ENCODE measurements at places on chromosomes 2 and 18.

DNA sequence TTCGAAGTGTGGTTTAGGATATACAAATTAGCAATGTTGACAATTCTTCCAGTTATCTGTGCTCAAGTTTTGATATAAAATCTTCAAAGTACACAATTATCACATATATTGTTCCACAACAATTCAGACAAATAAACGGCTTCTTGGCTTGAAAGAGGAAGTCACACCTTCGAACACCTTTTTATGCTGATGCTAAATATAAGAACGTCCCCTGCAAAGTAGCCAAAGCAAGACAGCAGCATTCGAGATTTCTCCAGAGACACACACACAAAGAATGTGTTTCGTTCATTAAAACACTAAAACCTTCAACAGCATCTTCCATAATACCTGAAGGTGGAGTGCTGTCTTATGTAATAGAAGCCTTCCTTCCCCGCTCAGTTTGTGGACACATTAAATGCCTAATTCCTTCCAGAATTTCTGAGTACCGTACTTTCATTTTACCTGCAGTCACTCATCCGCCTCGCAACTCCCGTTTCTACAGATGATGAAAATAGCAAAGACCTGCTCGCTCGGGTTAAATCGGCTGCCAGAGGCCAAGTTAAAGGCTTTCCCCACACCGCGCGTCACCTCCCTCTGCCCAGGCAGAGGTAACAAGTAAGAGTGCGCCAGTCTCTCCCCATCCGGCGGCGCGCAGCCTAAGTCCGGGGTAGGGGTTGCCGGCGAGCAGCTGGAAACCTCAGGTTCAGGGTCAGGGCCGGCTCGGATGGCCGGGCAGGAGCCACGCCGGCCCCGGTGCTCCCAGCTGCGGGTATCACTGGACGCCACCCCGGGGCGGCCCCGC, 847 bp downstream of the SERPINE2 start:
- DNase-seq = no peak

DNA sequence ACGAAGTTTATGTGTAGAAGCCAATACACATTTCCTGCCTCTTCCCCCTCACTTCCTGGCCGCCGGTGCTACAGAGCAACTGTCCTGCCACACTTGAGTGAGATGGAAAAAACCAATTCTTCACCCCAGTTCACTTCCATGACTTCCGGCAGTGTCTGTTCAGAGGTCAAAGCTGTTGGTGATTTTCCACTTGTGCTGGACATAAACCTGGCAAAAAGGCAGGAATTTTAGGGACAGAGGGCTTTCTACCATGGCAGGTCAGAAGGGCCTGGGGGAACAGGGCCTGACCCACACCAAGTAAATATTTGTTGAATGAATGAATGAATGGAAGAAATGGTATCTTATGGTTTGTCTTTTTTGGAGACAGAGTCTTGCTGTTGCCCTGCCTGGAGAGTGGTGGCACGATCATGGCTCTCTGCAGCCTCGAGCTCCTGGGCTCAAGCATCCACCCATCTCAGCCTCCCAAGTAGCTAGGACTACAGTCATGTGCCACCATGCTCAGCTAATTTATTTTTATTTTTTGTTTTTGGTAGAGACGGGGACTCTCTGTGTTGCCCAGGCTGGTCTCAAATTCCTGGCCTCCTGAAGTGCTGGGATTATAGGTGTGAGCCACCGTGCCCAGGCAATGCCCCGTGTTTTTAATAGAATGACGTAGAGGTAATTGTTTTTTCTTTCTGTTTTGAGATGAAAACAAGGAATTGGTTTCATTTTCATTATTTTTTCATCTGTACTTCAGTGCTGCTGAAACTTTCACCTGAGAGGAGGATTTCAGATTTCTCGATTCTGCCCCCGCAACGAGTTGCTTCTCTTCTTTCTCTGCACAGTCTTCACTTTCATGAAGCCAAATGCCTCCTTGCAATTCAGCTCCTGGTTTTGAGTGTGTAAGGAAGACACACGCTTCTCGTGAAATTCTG, 48.0 kb upstream of the LPIN2 start:
- DNase-seq = no peak

GRCh38 chr18:23900994-23901393, 113.6 kb upstream of the TTC39C start:
- no peak for DNase-seq

DNA sequence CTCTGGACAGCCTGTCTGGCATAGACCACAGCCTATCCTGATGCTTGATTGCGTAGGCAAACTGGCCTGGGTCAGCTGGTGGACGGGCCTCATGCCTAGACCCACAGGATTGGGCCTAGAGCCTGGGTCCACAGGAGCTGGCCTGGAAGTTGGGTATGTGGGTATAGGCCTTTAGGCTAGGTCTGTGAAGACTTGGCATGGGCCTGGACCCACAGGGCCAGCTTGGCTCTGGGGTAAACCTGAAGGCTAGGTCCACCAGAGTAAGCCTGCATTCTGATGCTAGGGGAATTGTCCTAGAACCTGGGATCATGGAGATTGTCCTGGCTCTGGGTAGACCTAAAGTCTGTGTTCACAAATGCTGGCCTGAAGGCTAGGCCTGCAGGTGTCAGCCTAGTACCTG, 1293.7 kb downstream of the CNTNAP5 start:
- DNase-seq = no peak

GRCh38 chr2:215772634-215773563, 240.5 kb downstream of the MREG start:
- no peak for DNase-seq

DNA sequence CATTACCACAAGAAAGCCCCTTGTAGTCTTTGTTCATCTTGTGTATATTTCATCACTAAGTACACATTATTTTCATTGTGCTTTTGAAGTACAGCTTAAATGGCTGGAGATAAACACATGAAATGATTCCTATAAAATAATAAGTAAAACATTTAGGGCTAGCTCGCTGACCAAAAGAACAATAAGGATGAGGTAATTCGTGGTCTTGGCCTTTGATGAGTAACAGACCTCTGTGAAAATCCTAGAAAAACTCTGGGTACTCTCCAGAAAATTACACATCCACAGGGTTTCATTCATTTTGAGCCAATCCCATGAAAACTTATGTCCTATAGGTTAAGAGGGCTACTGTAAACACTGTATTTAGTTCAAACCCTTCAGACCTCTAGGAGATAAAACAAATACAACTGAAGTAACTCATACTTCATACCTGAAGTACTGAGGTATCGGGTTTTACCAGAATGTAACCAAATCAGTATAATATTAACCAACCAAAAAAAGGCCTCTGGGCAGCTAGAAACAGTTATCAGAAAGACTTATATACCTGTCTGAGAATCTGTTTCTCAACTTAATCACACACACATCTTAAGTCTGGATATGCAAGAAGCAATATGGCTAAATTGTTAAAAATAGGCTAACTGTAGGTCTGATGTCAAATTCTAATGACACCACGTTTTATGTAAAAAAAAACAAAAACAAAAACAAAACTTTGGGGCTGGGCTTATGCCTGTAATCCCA, 31.0 kb downstream of the CFAP36 start:
- DNase-seq = no peak

DNA sequence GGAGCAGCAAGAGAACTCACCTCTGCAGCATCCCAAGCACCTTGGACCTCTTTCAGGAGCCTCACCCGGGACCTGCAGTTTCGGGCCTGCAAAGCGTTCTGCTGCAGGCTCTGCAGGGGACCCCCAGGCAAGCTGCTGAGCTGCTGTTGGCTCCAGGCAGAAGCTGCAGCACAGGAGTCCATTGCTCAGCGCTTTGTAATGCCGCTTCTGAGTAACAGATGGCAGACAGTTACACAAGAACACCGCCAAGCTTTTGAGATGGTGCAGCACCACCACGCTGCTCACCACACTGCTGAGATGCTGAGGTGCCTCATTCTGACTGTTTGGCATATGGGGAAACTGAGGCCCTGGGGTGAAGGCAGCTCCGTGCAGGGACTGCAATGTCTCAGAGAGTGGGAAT, 1.9 kb upstream of the GALNT14 start:
- no peak for DNase-seq

GRCh38 chr2:42618972-42619371, 50.5 kb downstream of the MTA3 start:
- DNase-seq = no peak

- DNase-seq = no peak
Measured at GRCh38 chr2:239881561-239882320, 143.4 kb downstream of the NDUFA10 start.

DNA sequence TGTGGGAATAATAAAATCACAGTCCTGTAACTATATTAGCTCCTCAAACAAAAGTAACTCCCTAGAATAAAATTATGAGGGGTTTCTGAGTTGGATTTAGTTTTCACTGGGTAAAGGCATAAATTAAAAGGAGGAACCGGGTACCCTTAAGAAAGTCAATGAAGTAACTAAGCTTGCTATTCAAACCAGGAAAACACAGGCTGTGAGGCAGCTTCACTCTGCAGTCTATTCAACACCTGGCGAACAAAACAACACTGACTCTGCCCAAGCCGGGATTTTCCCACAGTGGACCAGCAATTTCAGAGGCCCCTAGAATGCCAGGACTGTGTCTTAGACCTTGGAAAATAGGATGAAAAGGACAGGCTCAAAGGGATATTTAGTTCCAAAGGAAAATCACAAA, 24.6 kb upstream of the CREB1 start:
- no peak for DNase-seq

- no peak for DNase-seq
Measured at GRCh38 chr2:130877258-130877657, 40.5 kb downstream of the ARHGEF4 start.

DNA sequence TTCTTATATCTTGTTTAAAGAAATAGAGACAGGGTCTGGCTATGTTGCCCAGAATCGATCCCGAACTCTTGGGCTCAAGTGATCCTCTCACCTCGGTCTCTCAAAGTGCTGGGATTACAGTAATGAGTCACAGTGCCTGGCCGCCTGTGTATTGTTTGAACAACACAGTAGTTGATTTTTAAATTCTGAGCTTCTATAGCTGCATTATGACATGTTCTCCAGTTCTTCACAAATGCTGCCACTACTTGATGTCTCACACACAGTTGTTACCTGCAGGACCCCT, 7.7 kb upstream of the RHOB start:
- no peak for DNase-seq

- peak; percentile 7 for DNase-seq
Measured at GRCh38 chr2:21422050-21422449, 298.3 kb downstream of the TDRD15 start.

DNA sequence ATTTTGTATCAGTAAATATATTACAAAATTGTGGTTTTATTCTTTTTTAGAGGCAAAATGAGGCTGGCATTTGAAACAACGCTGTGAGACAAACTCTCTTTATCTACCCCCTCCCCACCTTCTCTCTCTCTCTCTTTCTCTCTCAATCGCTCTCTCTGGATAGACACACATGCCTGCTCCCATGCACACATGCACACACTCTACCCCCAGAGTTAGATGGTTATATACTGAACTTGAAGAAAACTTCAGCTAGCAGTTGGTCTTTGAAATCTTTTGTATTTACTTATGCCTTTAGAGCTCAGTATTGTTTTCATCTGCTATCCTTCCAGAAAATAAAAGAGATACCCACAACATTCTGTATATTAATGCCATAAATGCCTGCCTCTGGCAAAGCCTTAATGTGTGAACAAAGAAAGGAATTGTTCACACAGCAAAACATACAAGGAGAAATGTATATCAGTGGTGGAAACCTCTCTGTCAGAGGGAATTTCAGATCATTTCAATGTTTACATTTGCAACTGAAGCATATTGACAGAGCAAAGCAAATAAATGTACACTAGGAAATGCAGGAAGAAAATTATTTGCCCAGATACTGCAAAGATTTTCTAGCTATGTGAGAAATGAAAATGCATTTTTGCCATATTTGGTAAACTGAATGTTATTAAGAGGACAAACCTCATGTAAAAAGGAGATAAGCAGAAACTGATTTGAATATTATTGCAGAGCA, 217.0 kb upstream of the UBE2E3 start:
- DNase-seq = no peak

GRCh38 chr2:217954051-217954450, 48.7 kb downstream of the TNS1 start:
- DNase-seq = no peak

- no peak for DNase-seq
Measured at GRCh38 chr18:49360582-49360981, 99.9 kb downstream of the DYM start.

- no peak for DNase-seq
Measured at GRCh38 chr18:48519431-48520100, 19.3 kb upstream of the CTIF start.

DNA sequence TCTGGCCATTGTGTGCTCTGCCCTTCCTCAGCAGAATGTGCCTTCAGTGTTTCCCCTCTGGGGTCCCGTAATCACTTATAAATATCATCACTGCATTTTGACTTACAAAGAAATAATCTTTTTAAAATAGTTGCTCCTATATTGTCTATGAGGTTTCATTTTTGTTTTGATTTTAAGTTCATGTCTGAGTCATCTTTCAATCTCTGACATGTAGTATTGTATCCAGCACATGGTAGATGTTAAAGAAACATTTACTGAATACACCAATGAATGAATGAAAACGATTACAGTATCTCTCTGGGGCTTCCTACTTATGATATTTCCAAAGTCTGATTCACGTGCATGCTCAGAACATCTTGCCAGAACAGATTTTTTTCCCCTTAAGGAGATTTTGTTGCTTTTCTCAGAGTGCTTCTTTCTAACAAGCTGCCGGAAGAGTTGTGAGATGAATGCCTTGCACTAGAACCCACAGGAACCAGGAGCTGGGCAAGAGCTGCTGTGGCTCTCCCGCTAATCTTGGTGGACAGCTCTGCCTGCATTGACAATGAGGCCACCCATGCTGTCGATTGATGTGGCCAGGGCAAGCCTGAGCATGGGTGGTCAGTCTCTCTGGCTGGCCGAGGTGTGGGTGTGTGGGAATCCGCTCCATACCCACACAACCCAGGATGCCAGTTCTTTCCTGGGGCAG, 199.4 kb downstream of the CYRIA start:
- no peak for DNase-seq

GRCh38 chr2:56376699-56377665, 193.2 kb downstream of the CCDC85A start:
- no peak for DNase-seq

GRCh38 chr2:68931799-68932198, 20.9 kb downstream of the GKN2 start:
- DNase-seq = no peak

GRCh38 chr18:26780520-26781325, 84.8 kb downstream of the AQP4 start:
- no peak for DNase-seq

DNA sequence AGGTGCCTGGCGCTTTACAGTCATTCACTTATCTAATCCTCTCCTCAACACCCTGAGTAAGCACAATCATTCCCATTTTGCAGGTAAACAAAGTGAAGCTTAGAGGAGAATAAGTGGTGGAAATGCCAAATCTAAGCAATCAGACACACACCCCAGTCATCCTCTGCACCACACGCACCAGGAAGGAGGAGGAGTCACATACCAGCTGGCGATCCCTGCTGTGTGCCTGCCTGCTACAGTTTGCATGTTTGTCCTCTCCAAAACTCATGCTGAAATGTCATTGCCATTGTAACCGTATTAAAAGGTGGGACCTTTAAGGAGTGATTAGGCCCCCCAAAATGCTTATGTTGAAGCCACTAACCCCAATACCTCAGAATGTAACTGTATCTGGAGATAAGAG, 93.7 kb downstream of the LOXHD1 start:
- no peak for DNase-seq

All from midbrain (tissue), 1 donor.